Adipocyte (in vitro differentiated cells): ENCODE measurements at places on chromosomes 2 and 18.
A peak's percentile ranks its signal among the peaks of the same experiment; 100 is the strongest.

DNA sequence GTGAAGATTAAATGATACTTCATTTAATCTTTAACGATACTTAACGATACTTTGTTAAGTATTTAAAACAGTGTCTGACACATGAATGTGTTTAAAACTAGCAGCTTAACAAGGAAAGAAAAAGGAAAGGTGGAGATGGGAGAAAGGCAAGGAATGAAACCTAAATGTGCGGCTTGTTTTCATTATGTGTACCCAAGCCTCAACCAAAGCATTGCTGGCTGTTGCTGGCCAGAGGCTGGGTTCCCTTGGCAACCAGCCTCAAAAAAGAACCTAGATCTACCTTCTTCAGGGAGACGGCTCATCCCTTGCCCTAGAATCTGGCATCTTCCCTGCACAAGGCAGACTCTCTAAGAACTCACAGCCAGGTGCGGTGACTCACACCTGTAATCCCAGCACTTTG is 13.8 kb upstream of the PCBP1 start:
- DNase-seq, result no peak

DNA sequence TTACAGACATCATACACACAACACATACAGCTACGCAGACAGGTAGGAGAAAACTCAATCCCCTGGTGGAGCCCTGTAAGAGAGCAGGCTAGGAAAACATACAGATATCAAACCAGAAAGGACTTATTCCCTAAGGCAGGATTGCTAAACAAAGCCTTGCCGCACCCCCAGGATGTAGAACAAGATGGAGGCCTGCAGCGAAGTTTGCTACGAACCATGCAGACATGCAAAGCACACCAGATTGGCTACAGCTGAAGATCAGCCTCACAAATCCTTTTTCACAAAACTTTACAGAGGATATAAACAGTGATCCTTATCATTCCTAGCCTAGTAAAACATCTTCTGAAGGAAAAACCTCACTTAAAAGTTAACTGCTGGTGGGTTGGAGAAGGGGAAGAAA is 28.3 kb downstream of the C18orf54 start:
- no peak for DNase-seq

- DNase-seq, result peak; percentile 77
These were observed 79.0 kb upstream of the ID2 start for GRCh38 chr2:8602809-8603208.

- no peak for DNase-seq
These were observed 645.3 kb downstream of the NR4A2 start for GRCh38 chr2:155687181-155687580.

DNA sequence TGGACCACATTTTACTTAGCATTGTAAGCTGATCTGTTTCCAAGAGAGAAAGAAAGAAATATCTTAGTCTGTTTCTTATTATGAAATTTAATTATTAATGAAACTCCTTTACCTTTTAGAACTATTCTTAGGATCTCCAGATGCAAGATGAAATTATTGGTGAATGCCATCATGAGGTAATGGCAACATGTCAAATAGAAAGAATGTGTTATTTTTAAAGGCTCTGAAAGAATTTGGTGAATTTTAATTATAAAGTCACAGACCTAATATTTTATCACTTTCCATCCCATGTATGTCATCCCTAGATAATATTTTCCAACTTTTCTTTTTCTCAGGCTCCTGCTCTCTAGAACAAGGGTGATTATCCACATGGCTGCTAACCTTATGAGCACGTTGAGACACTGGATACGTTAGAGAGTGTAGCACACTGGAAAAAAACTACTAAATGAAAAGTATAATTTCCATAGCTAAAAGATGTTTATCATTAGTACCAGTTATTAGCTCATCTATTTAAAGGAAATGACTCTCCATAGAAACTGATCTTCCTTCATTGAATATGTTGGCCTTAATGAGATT is 95.2 kb upstream of the SCG2 start:
- DNase-seq, result peak; percentile 13

GRCh38 chr2:40352703-40353099 is 99.2 kb downstream of the SLC8A1 start:
- DNase-seq, result no peak

- DNase-seq, result peak; percentile 61
These were observed 84.6 kb upstream of the NDUFV2 start for GRCh38 chr18:9017905-9018227.

GRCh38 chr2:144745424-144745823 is 225.5 kb upstream of the ZEB2 start:
- DNase-seq, result no peak

DNA sequence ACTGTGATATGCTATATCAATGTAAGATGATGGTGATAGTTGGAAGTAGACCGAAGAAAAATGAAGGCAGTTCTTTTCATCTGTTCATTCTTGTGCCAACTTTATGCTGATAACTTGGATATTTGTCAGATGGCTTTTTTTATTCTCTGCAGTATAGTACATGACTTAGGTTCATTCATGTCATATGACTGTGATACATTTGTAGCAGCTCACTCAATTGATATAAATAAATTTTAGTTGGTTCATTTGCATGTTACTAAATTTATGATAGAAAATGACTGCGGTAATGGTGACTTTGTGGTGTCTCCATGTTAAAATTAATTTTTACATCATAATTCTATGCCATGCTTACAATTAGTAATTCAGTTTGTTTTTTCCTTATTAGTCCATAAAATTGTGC is 7.1 kb downstream of the UBXN2A start:
- no peak for DNase-seq

- DNase-seq, result peak; percentile 9
These were observed 27.0 kb downstream of the GCA start for GRCh38 chr2:162370931-162371330.

DNA sequence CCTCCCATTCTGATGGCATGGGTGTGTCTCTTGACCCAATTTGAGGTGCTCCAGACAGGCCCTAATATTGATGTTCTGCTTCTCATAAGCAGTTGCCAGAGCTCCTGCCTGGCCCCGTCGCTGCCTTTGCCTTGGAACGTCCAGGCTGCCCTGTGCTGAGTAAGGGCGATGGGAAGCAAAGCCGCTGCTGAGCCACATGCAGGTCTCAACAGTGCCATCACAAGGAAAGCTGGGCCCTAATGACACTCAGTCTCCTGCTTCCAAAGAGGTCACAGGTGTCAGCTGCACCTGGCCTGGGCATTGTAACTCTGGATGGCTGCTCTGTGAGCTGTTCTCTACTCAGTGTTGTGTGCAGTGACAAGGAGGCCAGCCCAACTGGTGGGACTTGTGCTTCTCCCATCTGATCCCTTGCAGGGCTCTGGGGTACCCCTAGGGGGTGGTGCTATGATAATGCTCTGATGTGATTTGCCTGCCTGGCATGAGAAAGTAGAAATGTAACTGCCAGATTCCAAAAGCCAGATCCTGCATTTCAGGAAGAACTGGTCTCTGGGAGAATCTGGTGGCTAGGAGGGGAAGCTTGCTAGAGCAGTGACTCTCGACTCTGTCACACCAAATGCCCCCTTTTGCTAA is 8.7 kb downstream of the TTC39C start:
- DNase-seq, result no peak

DNA sequence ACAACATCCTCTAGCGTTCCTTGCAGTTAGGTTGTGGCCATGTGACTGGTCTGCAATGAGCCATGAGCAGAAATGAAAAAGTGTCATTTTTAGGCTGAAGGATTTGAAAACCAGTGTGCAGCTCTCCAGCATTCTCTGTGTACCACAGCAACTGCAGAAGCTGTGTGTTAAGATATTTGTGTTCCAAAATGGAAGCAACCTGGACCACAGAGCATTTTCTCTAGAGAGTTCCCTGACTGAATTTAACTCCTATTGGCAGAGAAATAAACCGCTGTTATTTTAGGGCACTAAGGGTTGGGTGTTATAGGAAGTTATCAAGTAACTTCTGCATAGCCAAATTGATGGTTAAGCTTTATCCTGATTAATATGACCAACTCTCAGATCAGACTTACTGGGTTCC is 257.2 kb upstream of the THUMPD2 start:
- no peak for DNase-seq

GRCh38 chr2:10258326-10258725 is 44.4 kb upstream of the HPCAL1 start:
- no peak for DNase-seq

DNA sequence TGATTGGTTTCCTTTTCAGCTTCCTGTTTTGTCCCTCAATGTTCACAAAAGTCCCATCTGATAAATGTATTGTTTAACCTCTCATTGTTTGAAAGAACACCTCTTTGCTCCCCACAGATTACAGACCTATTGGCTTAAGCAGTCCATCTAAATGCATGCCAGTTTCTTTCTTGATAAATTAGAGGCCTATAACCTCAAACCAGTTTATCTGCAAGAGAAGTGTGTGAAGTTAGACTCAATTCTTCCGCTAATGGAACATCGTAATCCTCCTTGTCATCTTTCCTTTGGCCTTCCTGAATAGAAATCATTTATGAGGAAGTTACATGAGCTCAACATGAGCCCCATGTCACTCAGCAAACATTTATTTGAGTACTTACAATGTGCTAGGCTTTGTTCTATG is 74.0 kb downstream of the FRZB start:
- no peak for DNase-seq

DNA sequence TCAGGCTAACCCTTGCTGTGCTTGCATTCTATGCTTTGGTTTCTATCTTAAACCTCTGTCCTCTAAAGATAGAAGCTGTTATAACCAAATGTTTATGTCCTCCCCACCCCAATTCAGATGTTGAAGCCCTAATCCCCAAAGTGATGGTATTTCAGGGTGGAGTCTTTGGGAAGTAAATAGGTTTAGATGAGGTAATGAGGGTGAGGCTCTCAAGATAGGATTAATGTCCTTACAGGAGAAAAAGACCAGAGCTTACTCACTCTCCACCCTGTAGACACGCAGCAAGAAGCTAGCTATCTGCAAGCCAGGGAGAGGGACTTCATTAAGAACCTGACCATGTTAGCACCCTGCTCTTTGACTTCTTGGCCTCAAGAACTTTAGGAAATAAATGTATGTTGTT is 362.5 kb downstream of the ERBB4 start:
- DNase-seq, result no peak

DNA sequence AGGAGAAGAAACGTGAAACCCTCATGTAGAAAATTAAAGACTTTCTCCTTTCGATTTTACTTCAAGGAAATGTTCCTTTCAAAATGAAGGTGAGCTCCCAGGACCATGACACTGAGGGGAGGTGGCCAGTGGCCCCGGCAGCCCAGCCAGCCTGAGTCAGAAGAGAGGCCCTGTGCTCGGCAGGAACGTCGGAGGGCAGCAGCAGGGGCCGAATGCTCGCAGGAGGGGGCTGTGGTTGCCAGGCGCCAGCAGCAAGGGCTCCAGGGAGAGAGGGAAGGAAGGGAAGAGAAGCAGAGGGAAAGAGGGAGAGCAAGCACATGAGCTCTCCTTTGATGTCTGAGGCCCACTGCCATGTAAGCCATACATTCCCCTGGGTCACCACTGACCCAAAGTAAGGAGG is 73.3 kb upstream of the ACKR3 start:
- no peak for DNase-seq

GRCh38 chr18:49933530-49934128 is 120.3 kb upstream of the ACAA2 start:
- peak; percentile 46 for DNase-seq

GRCh38 chr2:102442967-102443828 is 20.2 kb downstream of the IL18RAP start:
- DNase-seq, result peak; percentile 63

DNA sequence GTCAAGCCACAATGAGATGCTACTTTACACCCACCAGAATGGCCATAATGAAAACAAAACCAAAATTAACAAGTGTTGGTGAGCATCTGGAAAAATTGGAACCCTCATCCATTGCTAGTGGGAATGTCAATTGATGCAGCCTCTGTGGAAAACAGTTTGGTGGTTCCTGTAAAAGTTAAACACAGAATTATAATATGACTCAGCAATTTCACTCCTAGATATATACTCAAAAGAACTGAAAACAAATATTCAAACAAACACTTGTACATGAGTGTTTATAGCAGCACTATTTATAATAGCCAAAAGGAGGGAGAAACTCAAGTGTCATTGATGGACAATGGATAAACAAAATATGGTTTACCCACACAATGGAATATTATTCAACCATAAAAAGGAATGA is 43.0 kb downstream of the INO80C start:
- no peak for DNase-seq

GRCh38 chr18:50734342-50734741 is 85.5 kb downstream of the MRO start:
- no peak for DNase-seq

DNA sequence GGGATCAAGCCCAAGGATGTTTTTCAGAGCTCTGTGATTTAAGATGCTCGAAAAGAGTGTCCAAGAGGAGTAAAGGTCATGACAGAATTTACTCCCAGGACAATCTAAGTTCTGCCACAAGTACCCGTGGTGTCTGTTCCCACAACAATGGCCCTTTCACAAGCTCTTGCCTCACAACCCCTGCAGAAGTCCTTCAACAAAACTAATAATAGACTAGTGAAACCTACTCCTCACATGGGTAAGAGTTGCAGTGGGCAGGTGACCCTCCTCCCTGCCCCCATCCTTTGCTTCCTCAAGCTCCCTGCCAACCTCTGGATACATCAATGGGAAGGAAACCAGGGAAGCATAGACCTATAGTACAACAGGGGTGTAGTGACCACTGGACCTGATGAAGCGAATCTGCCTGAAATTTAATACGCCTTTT is 34.9 kb downstream of the PTCD3 start:
- DNase-seq, result no peak

- no peak for DNase-seq
These were observed 30.4 kb downstream of the CERS6 start for GRCh38 chr2:168486477-168486876.

DNA sequence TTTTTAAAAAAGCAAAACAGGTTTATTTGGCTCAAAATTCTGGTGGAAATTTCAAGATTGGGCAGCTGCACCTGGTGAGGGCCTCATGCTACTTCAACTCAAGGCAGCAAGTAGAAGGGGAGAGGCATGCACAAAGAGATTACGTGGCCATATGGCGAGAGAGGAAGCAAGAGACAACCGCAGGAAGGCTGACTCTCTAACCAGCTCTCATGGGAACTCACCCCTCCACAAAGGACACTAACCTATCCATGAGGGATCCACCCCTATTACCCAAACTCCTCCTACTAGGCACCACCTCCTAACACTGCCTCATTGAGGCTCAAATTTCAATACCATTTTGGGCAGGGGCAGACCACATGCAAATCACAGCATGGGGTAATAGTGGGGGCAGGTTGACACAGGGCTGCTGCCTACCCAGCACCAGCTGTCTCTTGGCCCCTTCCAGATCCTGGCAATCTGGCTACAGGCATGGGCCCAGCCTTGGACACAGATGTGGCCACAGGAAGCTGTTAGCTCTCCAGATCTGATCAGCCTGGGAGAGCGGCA is 2.0 kb upstream of the CAPN10 start:
- DNase-seq, result no peak

DNA sequence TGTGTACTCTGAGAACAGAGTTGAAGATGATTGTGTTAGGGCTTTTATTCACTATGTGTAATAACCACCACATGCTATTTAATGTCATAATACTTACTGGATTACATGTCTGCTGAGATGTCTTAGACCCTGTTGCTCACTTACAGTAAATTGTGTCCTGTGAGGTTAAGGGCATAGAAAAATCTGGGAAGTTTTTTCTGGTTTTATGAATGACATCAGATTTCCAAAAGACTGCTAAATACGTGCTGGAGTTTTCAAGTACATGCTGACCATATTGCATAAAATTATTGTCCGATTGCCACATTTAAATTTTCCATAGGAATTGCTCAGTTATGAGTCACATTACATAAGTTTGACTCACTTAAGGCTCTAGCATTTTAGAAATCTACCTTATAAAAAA is 96.7 kb upstream of the COL5A2 start:
- DNase-seq, result peak; percentile 96
